CD8-positive, alpha-beta T cell (primary cell): ENCODE measurements at places on chromosomes 1 and 21.

DNA sequence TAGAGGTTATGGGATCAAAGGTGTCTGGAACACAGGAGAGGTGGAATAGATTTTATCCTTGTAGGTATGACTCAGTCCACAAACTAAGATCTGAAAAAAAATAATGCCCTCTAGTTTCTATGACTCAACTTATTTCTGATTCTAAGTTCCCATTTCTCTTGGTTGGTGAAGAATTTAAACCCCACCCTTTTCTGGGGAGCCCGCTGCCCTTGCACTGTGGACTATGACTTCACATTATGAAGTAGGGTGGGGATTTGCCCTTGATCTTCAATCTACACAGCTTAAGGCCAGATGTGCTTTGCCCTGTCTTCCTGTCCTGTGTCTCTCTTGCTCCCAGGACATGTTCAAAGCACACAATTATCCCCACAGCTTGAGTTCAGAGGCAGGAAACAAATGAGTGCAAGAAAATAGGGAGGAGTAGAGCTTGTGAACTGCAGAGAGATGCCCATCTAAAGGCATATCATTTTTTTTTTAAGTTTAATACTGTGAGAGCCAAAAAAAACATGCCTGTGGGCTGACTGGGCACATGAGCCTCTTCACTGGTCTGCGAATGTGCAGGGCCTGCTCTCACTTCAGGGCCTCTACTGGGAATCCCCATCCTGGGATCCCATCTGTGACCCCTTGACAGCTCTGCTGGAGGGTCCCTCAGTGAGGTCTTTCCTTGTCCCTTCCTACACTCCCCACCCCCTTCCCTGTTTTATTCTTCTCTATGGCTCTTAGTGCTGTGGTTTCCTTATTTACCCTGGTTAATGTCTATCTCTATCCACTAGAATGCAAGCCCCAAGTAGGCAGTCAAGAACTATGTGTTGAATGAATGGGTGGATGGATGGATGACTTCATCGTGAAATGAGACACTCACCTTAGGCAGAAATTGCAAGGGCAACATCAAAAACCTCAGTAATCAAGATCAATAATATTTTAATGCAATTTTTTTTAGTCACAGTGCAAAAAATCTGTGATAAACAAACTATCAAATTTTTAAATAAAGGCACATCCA is 61.5 kb downstream of the CD58 start:
- DNase-seq, result no peak

DNA sequence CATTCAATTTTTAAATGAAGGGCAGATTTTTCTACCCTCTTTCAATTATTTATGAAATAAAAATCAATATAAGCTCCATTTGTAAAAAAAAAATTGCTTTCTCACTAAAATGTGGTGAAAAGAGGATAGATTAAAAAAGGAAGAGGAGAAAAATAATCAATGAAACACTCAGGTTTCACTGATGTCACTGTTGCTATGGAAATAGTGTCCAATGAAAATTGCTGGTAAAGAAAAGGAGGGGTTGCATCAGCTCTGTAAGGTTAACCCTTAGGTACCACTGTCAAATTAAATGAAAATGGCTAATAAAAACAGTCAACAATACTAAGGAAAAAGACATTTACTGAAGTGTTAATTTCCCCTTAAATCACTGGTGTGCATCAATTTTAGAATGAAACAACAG is 91.6 kb upstream of the TTC39A start:
- DNase-seq, result no peak

- DNase-seq, result no peak
Observed at GRCh38 chr1:71640998-71641397, 560.2 kb upstream of the ZRANB2 start.

- no peak for DNase-seq
Observed at GRCh38 chr1:86197206-86197855, 40.8 kb upstream of the COL24A1 start.

DNA sequence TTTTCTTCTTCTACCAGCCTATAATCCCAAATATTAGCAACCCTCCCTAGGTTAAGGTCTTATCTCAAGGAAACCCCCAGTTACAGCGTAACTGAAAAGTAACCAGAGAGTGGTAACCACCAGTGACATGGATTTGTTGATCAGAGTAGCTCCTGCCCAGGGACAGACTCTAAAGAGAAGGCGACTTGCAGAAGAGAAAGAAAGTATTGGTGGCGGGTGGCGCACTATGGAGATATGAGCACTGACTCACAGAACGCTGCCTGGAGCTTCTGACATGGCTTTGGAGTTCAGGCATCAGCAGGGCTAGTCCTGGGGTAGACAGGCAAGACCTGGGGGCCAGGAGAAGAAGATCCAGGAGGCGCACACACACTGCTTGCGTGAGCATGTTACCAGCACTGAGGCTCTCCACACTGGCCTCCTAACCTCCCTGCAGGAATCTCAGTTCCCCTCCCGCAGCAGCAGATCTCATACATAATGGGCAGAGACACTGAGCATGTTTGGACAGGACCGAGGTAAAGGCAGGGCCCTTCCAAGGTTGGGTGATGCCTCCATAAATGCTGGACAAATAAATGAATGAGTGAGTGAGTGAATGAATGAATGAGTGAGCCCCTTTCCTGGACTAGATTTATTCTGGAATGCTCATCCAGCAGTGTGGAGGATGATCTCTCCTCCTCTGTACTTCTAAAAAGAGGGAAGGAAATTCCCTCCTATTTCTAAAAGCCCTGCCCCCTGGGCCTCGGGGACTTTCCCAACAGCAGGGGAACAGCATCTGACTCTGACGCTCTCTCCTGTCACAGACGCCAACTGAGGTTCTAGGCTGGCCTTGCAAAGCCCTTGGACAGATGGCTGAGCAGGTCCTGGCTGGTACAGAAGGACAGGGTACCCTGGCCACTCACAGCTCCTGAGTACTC is 175.5 kb downstream of the CLIC6 start:
- no peak for DNase-seq

DNA sequence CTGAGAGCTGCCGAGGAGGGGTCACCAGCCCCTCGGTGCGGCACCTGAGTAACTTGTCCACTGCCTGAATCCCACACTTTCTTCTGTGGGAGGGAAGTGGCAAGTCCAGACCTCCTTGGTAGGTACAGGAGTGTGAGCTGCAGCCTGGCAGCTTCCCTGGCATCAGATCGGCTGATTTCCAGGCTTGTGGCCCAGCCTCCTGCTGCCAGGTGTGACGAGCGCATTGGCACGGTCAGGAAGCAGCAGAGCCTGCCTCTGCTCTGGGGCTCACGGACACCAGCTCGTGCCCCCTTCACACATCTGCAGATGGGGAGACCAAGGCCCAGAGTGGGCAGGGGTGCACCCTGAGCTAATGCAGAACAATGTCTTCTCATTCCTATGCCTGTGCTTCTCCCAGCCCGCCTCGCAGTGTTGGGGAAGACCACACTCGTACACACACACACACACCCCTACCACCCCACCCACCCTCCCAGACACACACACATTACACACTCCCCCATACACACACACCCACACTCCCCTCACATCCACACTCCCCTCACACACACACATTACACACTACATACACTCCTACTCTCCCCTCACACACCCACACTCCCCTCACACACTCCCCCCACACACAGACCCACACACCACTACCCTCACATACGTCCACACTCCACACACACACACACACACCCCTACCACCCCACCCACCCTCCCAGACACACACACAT is 33.1 kb upstream of the SELENON start:
- DNase-seq, result no peak

GRCh38 chr1:96060621-96061020 is 661.0 kb upstream of the PTBP2 start:
- no peak for DNase-seq

DNA sequence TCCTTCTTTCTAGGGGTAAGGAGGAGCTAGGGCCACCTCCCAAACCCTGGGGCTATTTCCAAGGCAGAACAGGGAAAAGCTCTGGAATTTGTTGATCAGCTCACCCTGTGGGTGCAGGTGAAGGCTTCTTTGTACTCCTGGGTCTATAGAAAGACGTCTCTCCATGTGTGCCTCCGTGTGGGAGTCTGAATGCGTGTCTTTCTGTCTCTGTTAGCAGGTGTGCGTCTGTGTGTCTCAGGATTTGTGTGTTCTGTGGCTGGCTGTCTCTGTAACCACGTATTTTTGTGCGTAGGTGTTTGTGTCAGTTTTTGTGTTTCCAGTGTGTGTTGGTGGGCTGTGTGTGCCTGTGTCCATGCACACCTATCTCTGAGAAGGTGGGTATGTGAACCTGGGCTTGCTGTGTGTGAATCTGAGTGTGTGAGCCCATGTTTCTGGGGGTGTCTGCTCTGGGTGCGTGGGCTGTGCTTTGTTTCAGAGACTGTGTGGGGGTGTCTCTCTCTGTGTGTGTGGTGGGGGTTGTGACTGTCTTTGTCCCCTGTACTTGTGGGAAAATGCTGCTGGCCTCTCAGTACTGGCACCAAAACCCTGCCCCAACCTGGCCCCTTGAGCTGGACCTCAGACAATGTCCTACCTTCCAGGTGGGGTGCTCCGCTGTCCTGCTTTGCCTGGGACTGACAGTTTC is 12.7 kb upstream of the ETV3L start:
- DNase-seq, result no peak

DNA sequence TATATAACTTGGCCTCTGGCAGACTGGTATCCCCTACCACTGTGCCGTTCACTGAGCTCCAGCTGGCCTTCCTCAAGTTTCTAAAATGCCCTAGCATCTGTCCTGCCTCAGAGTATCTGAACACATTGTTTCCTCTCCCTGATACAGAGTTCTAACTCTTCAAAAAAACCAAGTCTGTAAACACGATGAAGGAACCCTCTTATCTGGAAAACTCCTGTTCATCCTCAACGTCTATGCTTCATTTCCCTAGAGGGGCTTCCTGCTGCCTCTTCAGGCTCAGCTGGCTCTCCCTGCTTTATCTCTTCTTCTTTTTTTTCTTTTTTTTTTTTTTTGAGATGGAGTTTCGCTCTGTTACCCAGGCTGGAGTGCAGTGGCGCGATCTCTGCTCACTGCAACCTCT is 5.6 kb downstream of the BSDC1 start:
- DNase-seq, result no peak

DNA sequence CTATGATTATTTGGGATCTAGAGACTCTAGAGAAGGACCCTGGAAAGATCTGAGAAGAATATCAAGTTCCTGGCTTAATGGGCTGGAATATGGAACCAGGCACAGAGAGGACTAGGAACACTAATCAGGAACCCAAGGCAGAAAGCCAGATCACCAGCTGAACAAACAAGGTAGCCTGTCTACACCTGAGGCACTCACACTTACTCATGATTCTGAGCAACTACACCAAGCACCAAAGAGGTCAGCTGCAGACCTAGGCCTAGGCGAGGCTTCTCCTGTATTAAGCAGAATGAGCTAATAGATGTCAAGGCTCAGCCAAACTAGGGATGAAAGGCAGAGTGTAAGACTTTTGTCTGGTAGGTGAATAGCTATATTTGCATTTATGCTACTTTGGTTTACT is 368.1 kb downstream of the LTN1 start:
- no peak for DNase-seq

GRCh38 chr1:210951279-210951678 is 182.7 kb downstream of the KCNH1 start:
- DNase-seq, result no peak

GRCh38 chr1:33563699-33564098 is 91.3 kb downstream of the ZSCAN20 start:
- DNase-seq, result no peak
